ENCODE measurements at places on chromosomes 6 and 20.

DNA sequence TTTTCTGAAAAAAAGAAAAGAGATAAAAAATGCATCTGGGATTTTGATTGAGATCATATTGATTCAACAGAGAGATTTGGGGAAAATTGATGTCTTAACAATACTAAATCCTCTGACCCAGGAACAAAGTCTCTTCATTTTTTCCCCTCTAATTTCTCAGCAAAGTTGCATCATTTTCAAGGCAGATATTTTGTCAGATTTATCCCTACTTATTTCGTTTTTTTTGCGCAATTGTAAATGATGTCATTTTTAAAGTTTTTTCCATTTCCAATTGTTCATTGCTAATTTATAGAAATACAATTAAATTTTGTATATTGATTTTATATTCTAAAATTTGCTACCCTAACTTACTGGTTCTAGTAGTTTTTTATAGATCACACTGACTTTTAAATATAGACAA is 97.7 kb upstream of the TMEM170B start:
- DNase-seq = no peak

DNA sequence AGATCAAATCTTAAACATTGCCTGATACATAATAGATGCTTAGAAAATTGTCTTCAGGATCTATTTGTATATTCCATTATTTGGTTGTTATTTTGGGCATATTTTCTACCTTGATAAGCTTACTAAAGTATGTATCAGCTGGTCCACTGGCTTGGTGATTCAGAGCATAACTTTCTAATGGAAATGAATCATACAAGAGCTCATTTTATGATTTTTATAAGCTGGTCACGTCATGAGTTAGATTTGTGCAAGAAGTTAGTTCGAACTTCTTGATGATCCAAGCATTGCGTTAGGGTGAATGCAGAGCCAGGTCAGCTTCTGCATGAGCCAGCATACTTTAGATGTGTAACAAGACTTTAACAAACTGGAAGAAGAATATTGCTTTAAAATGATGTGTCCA is 144.5 kb upstream of the FLRT3 start:
- DNase-seq = no peak

DNA sequence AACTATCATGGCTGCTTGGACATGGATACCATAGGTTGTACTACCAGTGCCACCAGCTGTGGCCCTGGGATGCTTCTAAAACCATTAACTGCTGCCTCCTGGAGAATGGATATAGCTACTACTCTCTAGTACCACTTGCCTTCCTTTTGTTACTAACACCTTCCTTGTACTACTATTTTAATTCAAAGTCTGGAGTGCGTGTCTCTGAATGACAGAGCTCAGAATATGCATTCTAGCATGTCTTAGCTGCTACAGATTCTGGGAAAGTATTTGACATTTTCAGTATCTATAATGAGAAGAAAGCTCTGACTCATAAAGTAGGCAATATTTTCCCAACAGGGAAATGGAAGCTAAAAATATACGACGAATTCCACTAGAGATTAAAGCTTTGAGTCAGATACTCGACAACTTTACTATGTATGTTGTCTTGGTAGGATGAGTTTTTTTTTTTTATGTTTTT is 112.3 kb downstream of the PFDN4 start:
- DNase-seq = no peak

DNA sequence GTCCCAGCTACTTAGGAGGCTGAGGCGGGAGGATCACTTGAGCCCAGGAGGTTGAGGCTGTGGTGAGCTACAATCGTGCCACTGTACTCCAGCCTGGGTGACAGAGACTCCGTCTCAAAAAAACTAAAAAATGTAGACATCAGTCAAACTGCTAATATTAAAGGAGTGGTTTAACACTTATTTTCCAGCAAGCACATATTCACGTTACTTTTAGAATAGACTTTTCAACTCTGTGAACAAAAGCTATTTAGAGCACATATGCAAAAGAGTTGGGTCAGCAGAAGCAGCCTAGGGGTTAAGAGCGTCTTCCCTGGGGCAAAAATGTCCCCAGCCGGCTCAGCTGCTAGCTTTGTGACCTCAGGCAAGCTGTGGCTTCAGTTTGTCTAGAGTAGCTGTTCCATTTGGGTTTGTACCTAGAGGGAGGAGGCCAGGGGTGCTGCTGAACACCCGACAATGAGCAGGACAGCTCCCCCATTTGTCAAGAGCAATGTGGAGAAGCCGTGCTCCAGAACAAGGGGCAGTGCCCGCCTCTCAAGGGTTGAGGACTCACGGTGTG is 62.5 kb upstream of the PTGIS start:
- peak; percentile 44 for DNase-seq

DNA sequence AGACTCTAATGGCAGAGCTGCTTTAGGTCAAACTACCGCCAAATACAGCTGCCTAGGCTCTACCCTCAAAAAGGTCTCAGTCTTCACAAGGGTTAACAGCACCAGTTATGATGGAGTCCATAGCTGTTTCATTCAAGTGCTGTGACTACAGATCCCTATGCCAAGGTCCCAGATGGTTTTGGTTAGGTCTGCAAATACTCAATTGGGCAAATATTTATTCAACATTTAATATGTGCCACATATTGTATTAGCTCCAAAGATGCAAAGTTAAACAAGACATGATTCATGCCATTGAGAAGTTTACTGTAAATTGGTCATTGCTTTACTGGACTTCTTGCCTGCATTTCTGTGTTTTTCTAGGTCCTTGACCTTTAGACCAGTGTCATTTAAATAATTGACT is 55.8 kb upstream of the TFAP2D start:
- no peak for DNase-seq

DNA sequence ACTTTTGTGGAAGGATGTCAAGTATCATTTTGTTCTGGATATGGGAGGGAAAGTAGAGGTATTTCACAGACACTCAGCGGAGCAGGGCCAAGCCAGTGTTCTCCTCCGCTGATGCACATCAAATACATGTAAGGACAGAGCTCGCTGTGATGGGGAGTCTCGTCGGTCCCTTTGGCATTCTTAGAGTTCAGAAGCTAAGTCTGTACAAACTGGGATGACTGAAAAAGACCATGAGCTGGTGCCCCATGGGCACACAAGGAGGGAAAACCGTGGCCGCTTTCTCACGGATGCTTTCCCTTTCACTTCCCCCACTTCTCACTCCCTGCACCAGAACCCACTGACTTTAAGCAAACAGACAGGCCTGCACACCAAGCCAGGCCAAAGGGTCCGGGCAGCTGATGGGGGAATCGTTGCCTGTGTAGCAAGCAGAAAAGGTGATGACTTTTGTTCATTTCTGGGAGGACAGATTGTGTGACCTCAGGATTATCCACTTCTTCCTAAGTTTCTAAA is 27.7 kb upstream of the MPC1 start:
- no peak for DNase-seq

- no peak for DNase-seq
Observed at GRCh38 chr20:31608251-31608945, 3.3 kb downstream of the ID1 start.

GRCh38 chr6:158461954-158462353 is 97.9 kb upstream of the TMEM181 start:
- DNase-seq = no peak

DNA sequence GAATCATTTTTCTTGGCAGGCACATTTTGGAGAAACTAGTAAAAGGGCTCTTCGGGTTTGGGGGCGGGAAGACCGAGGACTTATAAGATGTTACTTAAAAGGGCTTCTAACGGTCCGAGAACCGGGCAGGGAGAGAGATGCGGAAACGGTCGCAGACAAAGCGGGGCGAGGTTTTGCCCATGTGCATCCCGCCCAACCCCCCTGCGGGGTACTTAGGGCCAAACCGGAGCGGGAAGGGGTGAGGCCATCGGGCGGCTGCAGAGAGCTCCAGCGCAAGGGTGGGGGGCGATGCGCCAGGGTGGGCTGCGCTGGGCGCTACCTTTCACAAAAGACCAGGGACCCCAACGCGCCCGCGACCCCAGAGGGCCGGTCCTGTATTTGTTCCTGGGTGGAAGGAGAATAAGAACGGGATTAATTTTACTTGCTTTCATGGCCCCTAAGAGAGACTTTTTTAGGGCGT is 616 bp downstream of the TUBB start:
- DNase-seq = no peak

GRCh38 chr6:109060571-109060970 is 34.1 kb downstream of the SESN1 start:
- DNase-seq = no peak

DNA sequence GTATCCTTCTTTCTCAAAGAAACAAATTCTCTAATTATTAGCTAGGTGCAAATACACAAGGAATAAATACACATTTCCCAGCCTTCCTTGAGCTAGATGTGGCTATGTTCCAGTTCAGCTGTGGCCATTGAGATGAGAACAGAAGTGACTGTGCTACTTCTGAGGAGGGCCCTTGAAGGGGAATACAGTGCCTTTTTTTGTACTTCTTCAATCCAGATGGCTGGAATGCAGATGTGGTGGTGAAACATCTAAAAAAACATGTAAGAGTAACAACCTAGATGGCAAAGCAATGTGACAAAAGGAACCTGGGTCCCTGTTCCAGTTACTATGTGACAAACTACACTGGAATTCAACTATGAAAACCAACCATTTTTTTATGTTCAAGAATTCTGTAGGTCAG is 115.4 kb upstream of the DST start:
- no peak for DNase-seq

- DNase-seq = no peak
Observed at GRCh38 chr6:44041461-44042260, 85.6 kb downstream of the MRPL14 start.

DNA sequence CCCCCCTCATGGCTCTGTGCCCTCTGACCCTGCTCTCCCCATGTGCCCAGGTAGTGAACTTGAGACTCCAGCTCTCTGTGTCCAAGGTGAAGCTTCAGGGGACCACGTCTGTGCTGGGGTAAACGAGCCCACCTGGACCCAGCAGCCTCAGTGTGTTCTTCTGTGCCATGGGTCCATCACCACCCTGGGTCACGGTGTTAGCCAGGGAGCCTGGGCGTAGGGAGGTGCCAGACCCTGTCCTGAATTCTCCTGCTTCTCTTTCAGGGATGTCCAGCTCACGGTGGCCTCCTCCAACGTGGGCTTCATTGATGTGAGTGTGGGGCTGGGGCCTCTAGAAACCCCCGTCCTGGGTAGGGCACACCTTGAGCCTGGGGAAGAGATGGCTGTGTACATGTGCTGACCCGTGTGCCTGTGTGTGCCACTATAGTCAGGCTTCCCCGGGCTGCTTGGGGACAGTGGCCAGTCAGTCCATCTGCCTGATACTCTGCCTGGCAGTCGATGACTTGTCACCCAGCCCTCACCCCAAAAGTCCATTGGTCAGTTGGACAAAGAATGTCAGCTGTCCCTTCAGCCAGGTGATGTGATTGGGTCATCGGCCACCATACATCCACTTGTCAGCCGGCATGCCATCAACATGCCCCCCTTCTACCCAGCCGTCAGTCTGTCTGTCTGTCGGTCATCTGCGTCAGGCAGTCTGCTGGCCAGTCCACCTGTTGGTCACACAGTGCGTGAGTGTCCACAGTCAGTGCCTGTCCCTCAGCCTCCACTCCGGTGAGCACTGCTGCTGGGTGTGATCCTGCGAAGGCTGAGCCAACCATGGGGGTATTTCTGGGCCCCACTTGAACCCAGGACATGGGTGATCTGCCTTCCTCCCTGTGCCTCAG is 10.9 kb upstream of the BPIFB6 start:
- no peak for DNase-seq

- DNase-seq = no peak
Observed at GRCh38 chr6:35483893-35484645, 12.8 kb downstream of the TEAD3 start.

GRCh38 chr6:108944071-108944470 is 95.8 kb downstream of the ARMC2 start:
- no peak for DNase-seq

- no peak for DNase-seq
Observed at GRCh38 chr6:20696676-20697075, 162.4 kb downstream of the CDKAL1 start.

GRCh38 chr20:60038400-60039008 is 80.3 kb downstream of the CDH26 start:
- no peak for DNase-seq

- DNase-seq = no peak
Observed at GRCh38 chr6:51266604-51267003, 447.9 kb downstream of the TFAP2B start.

GRCh38 chr6:118709859-118710350 is 58.5 kb upstream of the CEP85L start:
- peak; percentile 41 for DNase-seq

GRCh38 chr6:29319931-29320330 is 18.4 kb downstream of the OR14J1 start:
- no peak for DNase-seq

DNA sequence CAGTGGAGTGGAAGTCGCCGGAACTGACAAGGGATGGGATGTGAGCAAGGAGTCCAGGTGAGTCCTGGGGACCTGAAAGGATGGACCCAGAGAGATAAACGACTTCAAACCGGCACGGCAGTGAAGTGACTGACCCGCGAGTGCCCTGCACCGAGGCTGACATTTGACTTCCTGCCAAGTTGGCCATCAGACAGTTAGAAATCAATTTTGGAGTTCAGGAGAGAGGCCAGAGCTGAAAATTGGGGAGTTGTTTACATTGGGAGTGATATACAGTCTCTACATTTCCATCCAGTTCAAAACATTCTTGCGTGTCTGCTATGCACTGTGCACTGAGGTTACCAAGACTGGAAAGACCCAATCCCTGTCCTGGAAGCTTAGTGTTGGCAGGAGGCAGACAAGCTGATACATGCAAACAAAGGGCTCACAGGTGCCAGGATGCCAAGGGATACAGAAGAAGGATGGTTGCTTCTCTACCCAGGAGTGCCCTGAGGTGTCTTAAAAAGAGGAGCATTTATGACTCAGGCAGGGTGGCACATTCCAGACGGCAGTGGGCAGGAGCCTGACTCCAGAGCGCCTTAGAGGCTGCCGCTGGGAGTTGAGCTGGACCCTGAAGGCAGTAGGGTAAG is 186.6 kb downstream of the MTHFD1L start:
- DNase-seq = no peak

GRCh38 chr6:589090-589489 is 67.8 kb downstream of the HUS1B start:
- no peak for DNase-seq

DNA sequence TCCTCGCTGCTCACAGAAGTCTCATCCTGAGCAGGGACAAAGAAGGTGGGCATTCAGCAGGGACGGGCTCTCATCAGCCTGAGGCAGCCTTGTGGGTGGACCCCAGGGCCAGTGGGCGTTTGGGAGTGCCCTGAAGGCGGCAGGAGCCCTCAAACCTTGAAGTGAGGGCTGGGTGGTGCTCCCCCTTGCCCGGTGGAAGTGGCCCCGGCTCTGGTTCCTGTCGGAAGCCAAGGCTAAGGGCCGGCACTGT is 110.5 kb downstream of the NOL4L start:
- DNase-seq = peak; percentile 20

DNA sequence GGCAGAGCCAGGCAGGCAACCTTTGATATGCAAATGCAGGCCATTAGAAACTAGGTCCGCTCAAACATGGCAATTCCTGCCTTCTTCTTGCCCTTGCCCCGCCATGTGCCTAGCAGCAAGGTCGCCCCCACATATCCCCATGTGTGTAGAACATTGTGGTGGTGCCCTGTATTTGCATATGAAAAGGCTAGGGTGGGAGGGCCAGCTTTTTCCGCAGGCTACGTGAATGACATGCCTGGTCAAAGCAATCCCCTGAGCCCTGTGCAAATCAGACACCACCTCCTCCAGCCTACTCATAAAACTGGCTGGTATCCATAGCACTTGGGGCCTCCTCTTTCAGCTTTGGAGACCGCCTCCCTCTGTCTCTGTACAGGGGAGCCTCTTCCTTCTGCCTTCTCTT is 31.6 kb downstream of the GSTA2 start:
- DNase-seq = no peak

Data from GM12891 (cell line).